ENCODE measurements at places on chromosomes 11 and 22.

DNA sequence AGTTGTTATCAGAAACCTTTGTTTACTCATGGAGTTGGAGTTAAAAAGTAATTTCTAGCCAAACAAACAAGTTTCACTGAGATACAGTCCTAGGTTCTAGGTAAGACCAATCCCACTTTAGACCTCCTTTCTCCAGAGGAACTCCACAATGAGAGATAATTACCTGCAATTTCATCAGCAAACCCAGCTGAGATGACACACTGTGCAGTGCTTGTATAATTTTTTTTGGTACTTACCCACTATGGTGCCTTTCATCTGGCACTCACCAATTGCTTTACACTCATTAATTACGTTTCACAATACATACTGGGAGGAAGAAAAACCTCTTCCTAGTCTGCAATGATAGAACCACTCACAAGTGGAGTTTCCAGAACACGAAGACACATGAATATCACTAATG, 1.8 kb upstream of the MUC15 start:
- DNase-seq = no peak

DNA sequence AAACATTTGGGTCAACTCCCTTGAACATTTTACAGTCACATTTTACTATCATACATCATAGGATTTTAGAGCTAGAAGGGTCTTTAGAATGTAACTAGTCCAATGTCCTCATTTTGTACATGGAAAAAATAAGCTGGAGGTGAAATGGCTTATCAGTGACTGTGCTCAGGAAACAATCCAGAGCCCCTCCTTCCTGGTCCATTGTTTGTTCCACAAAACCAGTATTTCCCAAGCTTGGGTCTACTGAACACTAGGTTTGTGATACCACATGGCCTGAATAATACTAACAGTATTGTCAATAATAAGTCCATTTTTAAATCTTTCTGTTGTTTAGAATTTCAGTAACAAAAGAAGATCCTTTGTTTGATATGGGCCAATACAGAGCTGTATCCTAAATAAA, 27.1 kb downstream of the PDGFD start:
- no peak for DNase-seq

GRCh38 chr11:69007975-69008381, 5.1 kb downstream of the MRGPRF start:
- no peak for DNase-seq

GRCh38 chr11:133549826-133550225, 17.5 kb upstream of the OPCML start:
- DNase-seq = no peak

- DNase-seq = no peak
These were observed 157.8 kb upstream of the TRPC6 start for GRCh38 chr11:101741479-101742175.

GRCh38 chr11:128872594-128872993, 5.5 kb upstream of the KCNJ1 start:
- DNase-seq = no peak

- DNase-seq = no peak
These were observed 31.9 kb downstream of the MAML2 start for GRCh38 chr11:96311120-96311568.

DNA sequence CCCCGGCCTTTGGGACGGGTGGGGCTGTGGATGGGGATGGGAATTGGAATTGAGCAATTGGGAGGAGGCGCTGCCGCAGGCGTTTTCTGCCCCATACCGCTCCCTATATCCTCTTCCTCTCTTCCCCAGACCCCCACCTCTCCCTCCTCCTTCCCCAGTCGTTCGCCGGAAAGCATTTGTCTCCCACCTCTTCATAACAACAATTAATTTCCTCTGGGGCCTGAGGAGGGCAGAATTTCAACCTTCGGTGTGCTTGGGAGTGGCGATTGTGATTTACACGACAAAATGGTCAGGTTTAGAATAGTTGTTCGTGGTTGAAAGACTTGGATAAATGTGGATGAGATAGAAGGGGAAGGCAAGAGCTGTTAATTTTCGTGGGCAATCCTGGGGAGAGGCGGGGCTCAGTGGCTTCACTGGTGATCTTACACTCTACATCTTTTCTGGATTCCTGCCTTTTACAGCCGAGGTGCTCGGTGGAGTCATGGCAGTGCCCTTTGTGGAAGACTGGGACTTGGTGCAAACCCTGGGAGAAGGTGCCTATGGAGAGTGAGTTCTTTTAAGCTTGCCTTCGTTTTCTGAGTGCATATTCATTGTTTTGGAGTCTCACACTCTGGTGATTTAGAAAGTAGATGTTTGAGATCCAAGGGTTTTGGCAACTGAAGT, 1.5 kb downstream of the CHEK1 start:
- DNase-seq = peak; percentile 38

DNA sequence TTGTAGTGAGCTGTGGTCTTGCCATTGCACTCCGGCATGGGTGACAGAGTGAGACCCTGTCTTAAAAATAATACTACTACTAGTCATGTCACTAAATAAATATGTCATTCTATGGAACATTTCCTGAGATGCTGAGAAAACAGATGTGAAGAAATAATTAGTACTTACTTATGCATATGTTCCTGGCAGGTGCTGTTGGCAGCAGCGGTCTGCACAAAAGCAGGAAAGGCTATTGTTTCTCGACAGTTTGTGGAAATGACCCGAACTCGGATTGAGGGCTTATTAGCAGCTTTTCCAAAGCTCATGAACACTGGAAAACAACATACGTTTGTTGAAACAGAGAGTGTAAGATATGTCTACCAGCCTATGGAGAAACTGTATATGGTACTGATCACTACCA, 8.8 kb downstream of the ARCN1 start:
- DNase-seq = no peak

- no peak for DNase-seq
These were observed 414.6 kb upstream of the LUZP2 start for GRCh38 chr11:24082241-24082640.

DNA sequence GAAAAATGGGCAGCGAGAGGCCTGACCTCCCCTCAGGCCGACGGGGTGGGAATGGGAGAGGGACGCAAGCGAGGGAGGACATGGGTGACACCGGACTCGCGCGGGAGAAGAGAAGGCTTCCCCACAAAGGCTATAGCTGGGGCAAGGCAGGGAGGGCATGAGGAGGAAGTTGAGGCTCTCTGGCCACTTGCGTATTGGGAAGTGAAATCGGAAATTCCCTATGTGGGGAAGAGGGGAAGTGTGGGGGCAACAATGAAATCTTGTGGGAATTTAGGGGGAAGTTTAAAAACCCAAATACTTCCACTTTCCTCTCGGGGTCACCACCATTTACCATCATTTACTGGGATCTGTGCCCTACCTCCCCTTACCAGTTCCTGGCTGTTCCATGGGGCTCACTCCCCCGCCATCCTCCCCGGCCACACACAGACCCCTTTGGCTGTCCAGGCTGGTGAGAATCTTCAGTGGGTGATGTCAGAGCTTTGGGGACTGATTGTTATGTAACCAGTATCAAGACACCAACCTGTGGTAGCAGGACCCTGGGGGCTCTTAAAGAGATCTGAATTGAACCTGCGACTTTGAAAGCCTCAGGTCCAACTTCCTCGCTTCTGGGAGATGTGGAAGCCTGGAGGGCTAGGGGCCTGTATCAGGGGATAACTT, 951 bp upstream of the EHD1 start:
- no peak for DNase-seq

DNA sequence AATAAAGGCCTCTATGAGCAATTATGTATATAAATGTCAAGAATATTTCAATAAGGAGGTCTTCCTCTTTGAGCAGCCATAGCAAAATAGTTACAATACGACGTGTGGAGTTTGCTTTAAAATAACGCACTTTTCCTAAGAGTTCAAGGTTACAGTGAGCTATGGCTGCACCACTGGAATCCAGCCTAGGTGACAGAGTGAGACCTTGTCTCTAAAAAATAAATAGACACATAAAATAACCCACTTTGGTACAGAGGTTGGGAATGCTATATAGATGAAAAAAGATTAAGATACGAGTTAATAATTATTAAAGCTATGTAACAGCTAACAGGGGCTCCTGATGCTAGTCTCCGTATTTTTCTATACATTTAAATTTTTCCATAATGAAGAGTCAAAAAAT, 12.6 kb downstream of the RAB6A start:
- no peak for DNase-seq

GRCh38 chr11:119919656-119920055, 190.7 kb upstream of the NECTIN1 start:
- no peak for DNase-seq

All from NCI-H187 treated with DMSO at 0.1 percent for 48 hours (cell line).